Kidney epithelial cell (primary cell): ENCODE measurements at places on chromosomes 12 and 14. TPM values are rescaled to one million over a fixed set of nuclear protein-coding genes. Genes with fewer than 3 reads are reported as not detected.

LRCOL1 gene
- not detected in 2 replicates for total RNA-seq

FAM222A gene
- 0.58 and 1.1 TPM in 2 replicates for total RNA-seq

FITM1 gene
- total RNA-seq = not detected in 2 replicates

G2E3 gene
- 8.7 and 9.1 TPM in 2 replicates for total RNA-seq

LRFN5 gene
- 3.5 TPM in 2 replicates for total RNA-seq

POMT2 gene
- 21.5 and 34.1 TPM in 2 replicates for total RNA-seq

GRCh38 chr14:58709949-58710348, 72.2 kb downstream of the DACT1 start:
- DNase-seq = no peak

GRCh38 chr14:104881369-104881979, 16.4 kb downstream of the CEP170B start:
- DNase-seq = no peak

DNA sequence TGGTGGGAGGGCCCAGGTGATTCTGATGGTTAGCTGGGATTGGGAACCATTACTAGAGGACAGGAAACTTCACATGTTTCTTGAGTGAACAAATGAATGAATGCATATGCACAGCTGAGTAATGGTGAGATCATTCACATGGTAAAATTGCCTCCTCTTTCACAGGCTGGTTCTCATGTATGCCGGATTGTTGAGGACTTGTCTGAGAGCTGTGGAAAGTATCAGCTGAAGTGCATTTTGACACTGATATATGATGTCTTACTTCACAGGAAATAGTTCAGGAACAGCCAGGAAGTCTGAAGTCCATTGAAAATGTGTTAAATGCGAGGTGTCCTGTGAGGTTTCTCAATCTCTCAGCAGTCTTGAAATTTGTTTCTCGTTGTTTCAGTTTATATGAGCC, 77.6 kb upstream of the DACT1 start:
- no peak for DNase-seq

DNA sequence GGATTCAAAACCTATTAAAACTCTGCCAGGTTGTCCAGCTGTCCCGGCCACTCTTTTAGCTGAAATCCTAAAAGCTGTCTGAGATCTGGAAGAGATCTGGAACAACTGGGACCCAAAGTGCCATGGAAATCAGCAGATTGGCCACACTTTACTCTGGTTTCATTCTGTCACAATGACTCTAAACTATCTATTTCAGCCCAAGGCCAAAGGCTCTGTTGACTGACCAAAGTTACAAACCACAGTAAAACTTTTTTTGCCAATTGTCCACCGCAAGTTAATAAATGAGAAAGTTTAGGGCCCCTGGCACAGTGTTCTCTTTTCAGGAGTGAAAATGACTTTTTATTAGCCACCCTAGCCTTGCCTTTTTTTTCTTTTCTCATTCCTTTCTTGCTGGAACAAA, 113.4 kb upstream of the CPM start:
- DNase-seq = no peak

DNA sequence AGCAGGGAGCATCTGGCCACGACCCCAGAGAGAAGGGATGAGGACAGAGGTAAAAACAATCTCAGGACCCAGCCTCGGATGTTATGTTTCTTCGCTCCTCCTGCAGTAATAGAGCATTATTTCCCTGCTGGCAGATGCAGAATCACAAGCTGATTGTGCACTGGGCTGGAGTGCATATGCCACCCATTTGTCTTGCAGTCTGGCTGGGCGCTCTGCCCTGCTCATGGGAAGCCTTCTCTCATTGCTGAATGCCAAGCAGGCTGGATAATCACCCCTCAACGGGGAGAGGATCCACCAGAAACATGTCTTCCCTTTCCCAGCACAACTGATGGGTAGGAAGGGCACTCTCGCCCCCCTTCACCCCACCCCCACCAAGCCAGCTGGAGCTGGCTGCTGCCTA, 8.5 kb upstream of the VASH1 start:
- no peak for DNase-seq

DNA sequence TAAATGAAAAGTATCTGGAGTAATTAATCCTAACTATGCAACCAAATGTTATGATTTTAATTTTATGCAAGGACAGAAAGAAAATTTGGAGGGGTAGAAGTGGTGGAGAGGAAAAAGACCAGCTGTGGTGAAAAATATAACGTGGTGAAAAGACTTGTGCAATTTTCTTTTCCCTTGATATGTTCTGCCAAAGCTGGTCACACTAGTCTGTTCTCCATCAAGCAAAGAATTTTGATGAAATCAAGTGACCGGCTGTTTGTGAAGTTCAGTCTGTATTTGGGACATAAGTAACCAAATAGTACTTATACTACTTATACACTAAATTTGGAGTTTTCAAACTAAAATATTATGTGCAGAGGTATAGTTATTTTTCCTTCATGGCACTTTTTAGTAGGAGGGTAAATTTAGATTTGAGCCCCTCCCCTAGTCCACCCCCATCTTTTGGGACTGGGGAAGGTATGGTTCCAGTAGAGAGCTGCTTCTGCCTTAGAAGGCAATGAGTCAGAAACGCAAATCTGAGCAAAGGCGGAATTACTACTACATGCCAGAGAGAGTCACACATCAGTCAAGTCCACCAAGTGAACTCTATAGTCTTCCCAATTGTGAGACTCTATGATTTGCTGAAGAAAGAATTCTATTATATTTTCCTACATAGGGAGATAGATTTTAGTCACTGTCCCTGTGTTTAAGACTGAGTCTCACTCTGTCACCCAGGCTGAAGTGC, 229.7 kb downstream of the SLC25A21 start:
- no peak for DNase-seq

- DNase-seq = no peak
Observed at GRCh38 chr12:52977170-52977569, 28.3 kb downstream of the KRT18 start.
